ENCODE measurements at places on chromosomes 1 and 21. TPM values are rescaled to one million over a fixed set of nuclear protein-coding genes. Genes with fewer than 3 reads are reported as not detected.

The PADI1 gene
- total RNA-seq, result not detected

The DPM3 gene
- 25.1 TPM for total RNA-seq

- no peak for DNase-seq
- H3K36me3 ChIP-seq, result no peaks in the 10 kb centered on the region
- H3K27me3 ChIP-seq, result no peaks in the 10 kb centered on the region
- H3K4me3 ChIP-seq, result no peak overlapping the region
- peaks cover 16% of the 10 kb centered on the region for H3K4me1 ChIP-seq
Observed at GRCh38 chr1:51504806-51505525, 14.1 kb downstream of the EPS15 start.

DNA sequence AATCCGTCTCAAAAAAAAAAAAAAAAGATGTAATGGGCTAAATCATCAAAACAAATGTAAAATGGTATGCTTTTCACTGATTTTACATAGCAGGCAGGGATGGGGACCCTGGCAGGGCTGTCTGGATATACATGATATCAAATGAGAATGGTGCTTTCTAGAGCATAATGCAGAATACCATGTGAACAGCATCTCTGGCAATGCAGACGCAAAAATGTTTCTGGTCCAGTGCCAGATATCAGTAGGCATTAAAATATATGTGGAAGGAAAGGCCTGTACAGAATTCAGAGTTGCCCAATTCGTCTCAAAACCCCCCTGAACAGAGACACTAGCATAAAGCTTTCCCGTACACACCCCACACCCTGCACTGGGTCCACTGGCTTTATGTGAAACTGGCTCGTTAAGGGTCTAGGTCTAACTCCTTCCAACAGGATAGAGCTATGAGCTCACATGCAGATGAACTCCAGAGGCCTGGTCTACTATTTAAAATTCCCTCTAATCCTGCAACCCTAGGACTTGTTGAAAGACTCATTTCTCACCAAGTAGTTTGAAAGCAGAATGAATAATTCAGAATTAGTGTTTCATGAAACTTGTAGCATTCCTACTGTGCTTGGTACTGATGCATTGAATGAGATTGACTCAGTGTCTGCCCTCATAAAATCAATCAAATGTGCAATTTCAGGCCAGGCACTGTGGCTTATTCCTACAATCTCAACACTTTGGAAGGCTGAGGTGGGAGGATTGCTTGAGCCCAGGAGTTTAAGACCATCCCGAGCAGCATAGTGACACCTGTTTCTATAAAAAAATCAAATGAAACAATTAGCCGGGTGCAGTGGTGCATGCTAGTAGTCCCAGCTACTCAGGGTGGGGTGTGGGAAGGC, 2.6 kb upstream of the MYSM1 start:
- H3K27ac ChIP-seq, result no peak overlapping the region
- no peaks in the 10 kb centered on the region for H3K27me3 ChIP-seq
- peaks cover 13% of the 10 kb centered on the region for H3K4me1 ChIP-seq

- H3K27ac ChIP-seq, result no peak overlapping the region
- H3K4me3 ChIP-seq, result no peak overlapping the region
- H3K36me3 ChIP-seq, result no peaks in the 10 kb centered on the region
- peaks cover 12% of the 10 kb centered on the region for H3K4me1 ChIP-seq
Observed at GRCh38 chr1:160658162-160658813, 11.4 kb upstream of the SLAMF1 start.

GRCh38 chr1:17213148-17213781, 8.3 kb downstream of the PADI1 start:
- H3K27me3 ChIP-seq, result no peaks in the 10 kb centered on the region
- H3K4me3 ChIP-seq, result no peak overlapping the region
- no peaks in the 10 kb centered on the region for H3K36me3 ChIP-seq
- H3K4me1 ChIP-seq, result peaks cover 12% of the 10 kb centered on the region
